Panc1 (cell line): ENCODE measurements at places on chromosomes 7 and 10. TPM values are rescaled to one million over a fixed set of nuclear protein-coding genes. Genes with fewer than 3 reads are reported as not detected.

The C10orf67 gene
- not detected for total RNA-seq

The MKI67 gene
- 151 TPM for total RNA-seq

The DNAH11 gene
- total RNA-seq = 0.15 TPM

The SPDYE9 gene
- total RNA-seq = not detected

The TSPAN12 gene
- 1.4 TPM for total RNA-seq

The VOPP1 gene
- 131 TPM for total RNA-seq

The IGFBP1 gene
- 0.33 TPM for total RNA-seq

The ZC3HAV1 gene
- 47.1 TPM for total RNA-seq

The PI4K2A gene
- total RNA-seq = 22.8 TPM

The CRHR2 gene
- not detected for total RNA-seq

The SMIM30 gene
- 10.1 TPM for total RNA-seq

The MALRD1 gene
- not detected for total RNA-seq

The PLXNA4 gene
- 0.10 TPM for total RNA-seq

The KAZALD1 gene
- total RNA-seq = 21.2 TPM

The TNS3 gene
- total RNA-seq = 533 TPM

The GRID1 gene
- 2.3 TPM for total RNA-seq

The GIMAP7 gene
- 0.33 TPM for total RNA-seq

The RSPH10B gene
- 0.26 TPM for total RNA-seq
